ENCODE measurements at places on chromosomes 3 and 15.

GRCh38 chr15:53757906-53758305 lies 1.6 kb downstream of the WDR72 start:
- no peak for DNase-seq

DNA sequence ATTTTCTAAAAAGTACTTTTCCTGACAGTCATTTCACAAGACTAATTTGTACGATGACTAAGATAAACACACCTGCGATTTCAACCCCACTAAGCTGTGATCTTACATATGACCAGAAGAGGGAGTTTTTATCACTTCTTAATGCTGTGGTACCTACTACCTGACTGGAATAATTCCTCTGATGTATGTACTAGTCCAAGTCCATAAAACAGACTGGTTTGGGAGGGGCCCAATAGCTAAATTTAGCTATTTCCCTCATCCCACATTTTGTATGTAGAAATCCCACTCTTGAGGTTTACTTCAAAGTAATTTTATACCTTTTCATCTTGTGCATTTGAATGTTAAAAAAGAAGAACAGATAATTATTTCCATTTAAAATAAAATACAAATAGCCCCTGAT lies 49.7 kb upstream of the SCAANT1 start:
- DNase-seq: no peak

- no peak for DNase-seq
These were observed 41.0 kb downstream of the EIF4E3 start for GRCh38 chr3:71684046-71684756.

DNA sequence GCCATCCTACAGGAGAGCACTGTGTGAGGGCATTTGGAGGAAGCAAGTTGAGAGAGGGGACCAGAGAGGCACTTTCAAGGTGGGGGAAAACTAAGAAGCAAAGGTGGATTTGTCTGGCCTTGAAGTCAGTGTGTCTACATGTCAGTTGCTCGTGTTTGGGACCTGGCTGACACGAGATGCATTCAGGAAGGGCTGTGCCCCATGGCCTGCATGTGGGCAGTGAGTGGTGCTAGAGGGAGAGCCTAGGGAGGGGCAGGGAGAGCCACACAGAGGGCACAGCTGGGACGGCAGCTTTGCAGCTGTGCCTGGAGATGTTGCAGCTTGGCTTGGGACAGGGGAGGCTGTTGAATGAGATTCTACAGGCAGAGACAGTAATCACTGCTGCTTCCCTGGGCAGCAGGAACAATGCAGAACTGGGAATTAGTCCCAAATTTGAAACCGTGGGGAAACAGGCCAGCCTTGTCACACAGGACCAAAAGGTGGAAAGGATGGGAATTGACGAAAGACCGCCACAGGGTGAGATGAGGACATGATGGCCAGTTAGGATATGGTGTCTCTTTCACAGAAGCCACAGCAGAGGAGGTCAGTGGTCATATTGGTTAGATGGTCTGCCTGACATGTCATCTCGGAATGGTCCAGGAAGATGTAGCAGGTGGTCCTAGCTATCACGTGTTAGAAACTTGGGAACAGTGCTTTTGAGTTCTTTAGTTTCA lies 10.0 kb downstream of the SEC61A1 start:
- DNase-seq: peak; percentile 22

GRCh38 chr3:113297287-113297686 lies 85.9 kb downstream of the BOC start:
- no peak for DNase-seq

DNA sequence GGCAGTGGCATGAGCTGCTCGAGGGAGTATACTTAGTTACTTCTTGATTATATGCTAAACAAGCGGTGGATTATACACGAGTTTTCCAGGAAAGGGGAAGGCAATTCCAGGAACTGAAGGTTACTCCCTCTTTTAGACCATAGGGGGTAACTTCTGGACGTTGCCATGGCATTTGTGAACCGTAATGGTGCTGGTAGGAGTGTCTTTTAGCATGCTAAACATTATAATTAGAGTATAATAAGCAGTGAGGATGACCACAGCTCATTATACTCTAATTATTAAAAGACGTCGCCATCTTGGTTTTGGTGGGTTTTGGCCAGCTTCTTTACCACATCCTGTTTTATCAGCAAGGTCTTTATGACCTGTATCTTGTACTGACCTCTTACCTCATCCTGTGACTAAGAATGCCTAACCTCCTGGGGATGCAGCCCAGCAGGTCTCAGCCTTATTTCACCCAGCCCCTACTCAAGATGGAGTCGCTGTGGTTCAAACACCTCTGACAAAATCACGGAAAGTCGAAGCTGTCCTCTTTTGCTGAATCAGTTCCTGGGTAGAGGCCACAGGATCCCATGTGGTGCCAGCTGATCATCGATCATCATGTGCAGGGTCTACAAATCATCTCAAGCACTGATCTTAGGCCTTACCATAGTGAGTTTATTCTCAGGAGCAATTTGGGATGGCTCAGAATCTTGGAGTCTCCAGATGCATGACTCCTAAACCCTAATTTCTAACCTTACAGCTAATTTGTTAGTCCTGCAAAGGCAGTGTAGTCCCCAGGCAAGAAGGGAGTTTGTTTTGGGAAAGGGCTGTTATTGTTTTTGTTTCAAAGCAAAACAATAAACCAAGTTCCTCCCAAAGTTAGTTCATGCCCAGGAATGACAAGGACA lies 149.1 kb downstream of the TJP1 start:
- DNase-seq: no peak

- DNase-seq: no peak
These were observed 326.2 kb downstream of the CTNNB1 start for GRCh38 chr3:41525303-41526064.

- DNase-seq: no peak
These were observed 70.8 kb downstream of the EFCAB12 start for GRCh38 chr3:129357616-129358015.

GRCh38 chr15:50911621-50912020 lies 3.1 kb downstream of the AP4E1 start:
- no peak for DNase-seq

DNA sequence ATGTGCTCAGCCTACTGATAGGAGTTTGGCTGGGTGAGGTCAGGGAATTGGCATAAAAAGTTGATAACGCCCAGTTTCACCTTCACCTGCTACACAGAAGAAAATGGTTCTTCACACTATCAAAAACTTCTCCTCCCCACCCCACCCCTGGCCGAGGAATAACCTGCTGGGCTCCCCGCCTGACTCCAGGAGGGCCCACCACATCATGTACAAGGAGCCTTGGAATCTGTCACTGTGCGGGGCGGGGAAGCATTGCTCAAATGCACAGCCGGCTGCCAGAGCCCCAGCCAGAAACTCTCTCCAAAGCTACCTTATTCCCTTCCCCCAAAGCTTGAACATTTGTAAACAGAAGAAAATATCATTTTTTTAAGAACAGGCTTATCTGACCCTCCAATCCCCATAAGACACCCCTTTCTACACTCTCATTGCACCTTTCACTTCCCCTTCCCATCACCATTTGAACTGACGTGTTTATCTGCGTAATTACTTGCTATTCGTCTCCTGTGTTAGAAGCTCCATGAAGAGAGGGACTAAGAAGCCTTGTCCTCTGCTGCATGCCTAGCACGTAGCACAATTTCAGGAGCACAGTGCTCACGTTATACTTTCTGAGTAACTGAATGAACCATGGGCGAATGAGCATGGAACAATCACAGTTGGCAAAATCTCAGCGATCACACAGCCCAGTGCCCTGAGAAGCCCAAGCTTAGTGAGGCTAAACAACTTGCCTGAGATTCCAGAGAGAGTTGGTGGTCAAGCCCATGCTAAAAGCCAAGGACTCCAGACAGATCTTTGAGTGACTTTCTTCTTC lies 82.9 kb downstream of the HES1 start:
- no peak for DNase-seq

DNA sequence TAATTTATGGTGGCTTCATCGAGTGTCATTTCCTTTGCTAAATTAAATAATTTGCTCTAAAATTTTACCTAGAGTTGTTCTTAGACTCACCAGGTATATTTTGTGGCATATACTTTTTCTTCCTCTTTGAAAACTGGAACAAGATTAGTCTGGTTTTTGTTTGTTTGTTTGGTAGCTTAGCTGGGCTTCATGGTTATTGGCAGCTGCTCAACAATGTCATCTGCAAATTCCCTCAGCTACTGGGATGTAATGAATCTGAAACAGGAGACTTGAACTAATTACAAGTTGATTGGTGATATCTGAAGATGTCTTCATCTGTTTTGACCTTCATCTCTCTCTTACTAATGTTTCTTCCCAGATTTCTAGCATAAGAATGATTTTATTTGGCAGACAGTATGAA lies 270.5 kb upstream of the P2RY1 start:
- no peak for DNase-seq

DNA sequence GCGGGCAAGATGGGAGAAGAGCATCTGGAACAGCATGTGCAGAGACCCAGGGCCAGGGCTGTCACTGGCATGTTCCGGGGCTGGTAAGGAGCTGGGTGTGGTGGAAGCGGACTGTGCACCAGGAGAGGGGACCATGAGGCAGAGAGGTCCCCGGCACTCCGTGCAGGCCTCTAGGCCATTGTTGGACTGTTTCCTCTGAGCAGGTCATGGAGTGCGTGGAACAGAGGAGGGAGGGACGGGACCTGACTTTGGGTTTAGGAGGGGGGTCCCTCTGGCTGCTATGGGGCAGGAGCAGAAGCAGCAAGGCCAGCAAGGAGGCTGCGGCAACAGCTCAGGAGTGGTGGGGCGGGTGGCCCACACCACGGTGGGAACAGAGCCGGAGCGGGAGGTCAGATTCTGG lies 47.1 kb downstream of the TPRA1 start:
- no peak for DNase-seq

GRCh38 chr3:77562089-77562488 lies 522.2 kb downstream of the ROBO2 start:
- no peak for DNase-seq

- DNase-seq: no peak
These were observed 37.2 kb upstream of the BDH1 start for GRCh38 chr3:197593046-197593380.
